CD4-positive, alpha-beta T cell treated with Interferon alpha-2 for 1 hour (primary cell): ENCODE measurements at places on chromosomes 12 and 14.

GRCh38 chr12:95014554-95014953 is 11.1 kb upstream of the NDUFA12 start:
- no peak for DNase-seq

- no peak for DNase-seq
Observed at GRCh38 chr12:69661386-69661785, 37.7 kb downstream of the BEST3 start.

DNA sequence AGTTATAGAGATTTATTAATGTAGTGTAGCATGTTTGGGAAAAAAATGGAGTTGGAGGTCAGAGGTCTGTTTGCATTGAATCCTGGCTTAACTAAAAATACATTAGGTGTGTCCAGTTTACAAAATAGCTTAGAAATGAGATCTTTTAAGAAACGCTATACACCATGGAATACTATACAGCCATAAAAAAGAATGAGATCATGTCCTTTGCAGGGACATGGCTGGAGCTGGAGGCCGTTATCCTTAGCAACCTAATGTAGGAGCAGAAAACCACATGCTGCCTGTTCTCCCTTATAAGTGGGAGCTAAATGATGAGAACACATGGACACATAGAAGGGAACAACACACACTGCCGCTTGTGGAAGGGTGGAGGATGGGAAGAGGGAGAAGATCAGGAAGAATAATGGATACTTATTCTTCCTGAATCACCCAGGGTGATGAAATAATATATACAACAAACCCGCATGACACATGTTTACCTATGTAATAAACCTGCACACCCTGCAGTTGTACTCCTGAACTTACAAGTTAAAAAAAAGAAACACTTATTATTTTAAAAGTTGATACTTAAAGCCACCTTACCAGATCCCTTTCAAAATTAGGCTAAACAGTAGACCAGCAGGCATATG is 14.0 kb upstream of the MYRFL start:
- no peak for DNase-seq

DNA sequence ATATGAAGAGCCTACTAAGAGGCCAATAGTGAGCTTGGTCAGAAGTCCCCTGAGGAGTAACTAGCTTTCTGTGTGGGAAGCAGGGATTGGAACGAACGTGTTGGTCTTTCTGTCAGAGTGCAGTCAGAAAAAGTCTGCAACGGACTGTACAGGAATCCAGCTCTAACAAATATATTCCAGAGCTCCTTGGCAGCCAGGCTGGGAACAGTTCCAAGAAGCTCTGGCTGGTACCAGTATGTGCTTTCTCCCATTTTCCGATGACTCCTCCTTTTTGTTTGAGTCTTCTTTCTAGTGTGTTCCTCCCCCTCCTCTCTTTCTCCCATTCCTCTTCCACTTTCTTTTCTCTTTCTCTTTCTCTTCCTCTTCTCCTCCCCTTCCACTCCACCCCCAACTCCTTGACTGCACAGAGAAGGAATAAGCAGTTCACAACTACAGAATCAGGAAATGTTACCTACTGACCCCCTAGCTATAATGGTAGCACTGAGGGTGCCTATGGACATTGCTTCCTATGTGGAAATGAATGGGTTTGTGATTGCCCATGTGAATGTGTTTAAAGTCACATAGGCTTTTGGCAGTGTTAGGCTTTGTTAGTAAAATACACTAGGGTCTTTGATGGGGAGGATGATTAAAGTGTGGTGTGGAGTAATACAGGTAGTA is 59.9 kb downstream of the TTLL5 start:
- DNase-seq: no peak

DNA sequence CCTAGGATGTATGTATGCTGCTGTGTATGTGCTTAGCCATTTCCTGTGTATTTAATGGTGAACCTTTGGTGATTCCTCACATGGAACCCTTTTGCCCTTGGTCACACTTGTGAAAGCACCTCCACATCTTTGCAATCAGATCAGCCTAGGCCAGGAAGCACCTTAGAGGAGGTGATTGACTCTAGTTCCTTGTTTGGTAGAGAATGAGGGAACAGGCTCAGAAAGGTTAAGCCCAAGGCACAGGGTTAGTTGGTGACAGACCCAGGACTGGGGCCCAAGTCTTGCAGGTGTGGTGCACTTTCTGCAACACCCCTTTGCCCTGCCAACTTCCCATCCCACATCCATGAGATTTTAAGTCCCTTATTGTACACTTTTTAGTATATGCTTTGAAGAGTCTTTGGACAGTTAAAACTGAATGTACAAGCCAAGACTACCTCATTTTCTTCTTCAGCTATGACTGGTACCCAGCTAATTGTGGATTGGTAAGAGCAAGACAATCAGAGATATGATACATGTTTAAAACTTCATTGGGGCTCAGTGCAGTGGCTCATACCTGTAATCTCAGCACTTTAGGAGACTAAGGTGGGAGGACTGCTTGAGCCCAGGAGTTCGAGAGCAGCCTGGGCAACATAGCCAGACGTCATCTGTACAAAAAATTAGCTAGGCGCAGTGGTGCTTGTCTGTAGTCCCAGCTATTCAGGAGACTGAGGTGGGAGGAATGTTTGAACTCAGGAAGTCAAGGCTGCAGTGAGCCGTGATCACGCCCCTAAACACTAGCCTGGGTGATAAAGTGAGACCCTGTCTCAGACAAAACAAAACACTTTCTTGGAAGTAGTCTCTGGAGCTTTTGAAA is 71.1 kb downstream of the RASSF3 start:
- DNase-seq: no peak

- no peak for DNase-seq
Observed at GRCh38 chr14:86299994-86300393, 770.0 kb downstream of the FLRT2 start.

GRCh38 chr14:75064205-75064567 is 362 bp upstream of the ACYP1 start:
- DNase-seq: no peak

- DNase-seq: no peak
Observed at GRCh38 chr12:89041078-89041477, 311.2 kb downstream of the DUSP6 start.

GRCh38 chr12:65907513-65907912 is 83.2 kb downstream of the HMGA2 start:
- DNase-seq: no peak

- DNase-seq: no peak
Observed at GRCh38 chr12:25041006-25041741, 92.3 kb upstream of the BCAT1 start.

DNA sequence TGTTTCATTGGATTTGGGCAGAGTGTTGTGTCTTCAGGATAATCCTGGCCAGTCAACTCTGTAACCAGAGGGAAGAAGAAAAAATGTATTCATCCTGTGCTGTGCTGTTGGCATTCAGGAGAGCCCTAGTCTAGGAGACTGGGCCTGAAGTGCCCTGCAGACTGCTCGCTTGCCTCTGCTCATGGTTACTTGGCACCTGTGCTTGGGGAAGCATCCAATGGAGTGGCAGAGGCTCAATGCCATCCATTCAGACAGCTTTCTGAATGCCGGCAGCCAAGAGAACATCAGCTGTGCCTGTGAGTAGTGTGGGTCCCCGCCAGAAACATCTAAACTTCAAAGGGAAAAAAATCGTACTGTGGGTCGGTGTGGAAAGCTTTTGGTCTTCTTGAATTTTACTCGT is 124.2 kb downstream of the SRGAP1 start:
- no peak for DNase-seq

GRCh38 chr14:23550812-23551265 is 726 bp downstream of the ZFHX2 start:
- no peak for DNase-seq

- DNase-seq: no peak
Observed at GRCh38 chr12:3458041-3458440, 33.0 kb upstream of the PRMT8 start.

- DNase-seq: no peak
Observed at GRCh38 chr14:55724736-55725135, 144.7 kb downstream of the KTN1 start.

- no peak for DNase-seq
Observed at GRCh38 chr14:101115652-101116051, 212.1 kb upstream of the RTL1 start.

DNA sequence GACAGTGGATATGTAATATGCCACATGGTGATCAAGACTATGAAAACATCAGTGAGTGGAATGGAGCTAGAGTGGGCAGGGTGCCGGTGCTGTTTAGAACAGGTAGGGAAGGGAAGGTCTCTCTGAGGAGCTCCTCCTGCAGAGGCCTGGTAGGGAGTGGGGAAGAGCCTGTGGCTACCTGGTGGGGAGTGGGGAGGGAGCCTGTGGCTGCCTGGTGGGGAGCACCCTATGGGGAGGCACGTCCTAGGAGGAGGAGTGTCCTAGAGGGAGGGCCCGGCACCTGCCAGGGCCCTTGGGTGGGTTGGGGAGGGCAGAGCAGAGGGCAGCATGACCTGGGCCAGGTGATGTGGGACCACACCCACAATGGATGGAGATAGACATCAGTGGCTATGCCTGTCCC is 122.6 kb downstream of the ADGRD1 start:
- no peak for DNase-seq

DNA sequence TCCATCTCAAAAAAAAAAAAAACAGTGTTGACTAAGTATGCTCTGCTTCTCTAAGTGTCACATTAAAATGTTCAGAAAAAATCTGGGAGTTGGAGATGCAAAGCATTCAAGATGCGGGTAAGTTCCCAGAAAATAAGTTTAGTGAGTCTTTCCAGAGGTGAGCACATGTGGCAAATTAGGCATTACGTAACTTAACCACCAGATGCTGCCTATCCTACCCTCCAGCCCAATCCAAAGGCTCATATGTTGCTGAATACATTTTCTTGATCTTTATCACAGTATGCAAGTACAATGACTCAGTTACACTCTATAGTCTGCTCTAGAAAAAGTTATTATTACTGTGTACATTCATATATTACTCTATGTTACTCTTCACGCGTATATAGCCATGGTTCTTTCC is 3.6 kb downstream of the SLC2A14 start:
- DNase-seq: no peak

DNA sequence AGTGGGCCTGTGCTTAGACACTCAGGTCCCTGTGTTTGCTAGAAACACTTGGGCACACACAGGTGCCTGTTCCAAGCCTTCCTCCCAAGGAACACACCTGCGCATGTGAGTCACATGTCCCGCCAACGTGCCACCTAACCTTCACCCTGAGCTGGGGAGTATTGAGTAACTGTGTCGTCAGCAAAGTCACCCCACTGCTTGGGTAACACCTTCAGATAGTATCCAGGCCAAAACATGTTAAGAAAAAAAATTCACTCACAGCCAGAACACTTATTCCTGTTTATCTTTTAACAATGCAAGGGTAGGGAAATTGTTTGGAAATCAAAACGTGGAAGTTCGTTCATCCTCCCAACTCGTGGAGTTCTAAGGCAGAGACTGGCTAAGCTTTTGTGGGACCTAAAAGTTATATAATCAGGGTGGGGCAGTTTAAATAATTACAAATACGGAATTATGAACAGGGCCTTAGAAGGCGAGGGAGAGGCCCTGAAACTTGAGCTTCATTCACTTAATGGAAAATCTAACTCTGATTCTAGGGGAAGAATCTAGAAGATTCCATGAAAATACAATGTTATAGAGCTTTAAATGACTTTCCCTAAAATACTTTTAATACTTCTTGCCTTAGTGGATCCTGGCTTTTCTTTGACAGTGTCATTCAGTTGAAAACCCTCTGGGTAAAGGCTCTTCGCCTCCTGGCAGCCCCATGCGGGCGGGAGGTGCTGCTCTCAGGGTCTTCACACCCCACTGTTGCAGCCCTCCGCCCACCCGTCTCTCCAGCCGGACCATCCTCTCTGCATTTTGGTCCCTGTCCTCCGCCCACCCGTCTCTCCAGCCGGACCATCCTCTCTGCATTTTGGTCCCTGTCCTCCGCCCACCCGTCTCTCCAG is 30.3 kb upstream of the ADIPOR2 start:
- peak; percentile 23 for DNase-seq

- DNase-seq: peak; percentile 49
Observed at GRCh38 chr14:75518625-75519024, 3.6 kb upstream of the BATF start.

- no peak for DNase-seq
Observed at GRCh38 chr12:82398879-82399278, 40.5 kb downstream of the METTL25 start.

- no peak for DNase-seq
Observed at GRCh38 chr12:108583991-108584390, 13.9 kb downstream of the TMEM119 start.

DNA sequence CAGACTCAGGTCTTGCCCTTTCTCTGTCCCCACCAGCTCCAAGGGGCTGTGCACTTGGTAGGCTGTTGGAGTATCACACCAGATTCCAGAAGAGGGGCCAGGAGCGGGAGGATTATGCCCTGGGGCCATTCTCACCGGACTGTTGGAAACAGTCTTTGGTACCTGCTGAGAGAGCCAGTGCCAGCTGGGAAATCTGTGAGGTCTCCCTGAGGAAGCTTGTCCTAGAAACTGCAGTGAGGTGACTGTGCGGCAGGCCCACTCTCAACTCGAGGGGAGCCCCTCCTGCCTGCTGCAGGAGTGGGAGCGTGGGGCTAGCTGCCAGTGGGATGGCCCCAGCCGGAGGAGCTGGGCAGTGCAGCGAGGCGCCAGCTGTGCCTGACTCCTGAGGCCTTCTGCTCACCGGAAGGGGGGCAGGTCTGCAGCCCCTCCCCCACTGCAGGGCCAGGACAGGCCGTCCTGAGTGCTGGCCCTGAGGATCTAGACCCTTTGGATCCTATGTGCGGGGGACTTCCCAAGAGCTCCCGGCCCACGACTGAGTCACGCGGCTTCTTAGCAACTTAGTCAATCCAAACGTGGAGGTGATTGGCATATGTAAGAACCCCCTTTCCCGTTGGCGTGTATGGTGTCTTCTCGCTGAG is 295.2 kb downstream of the CACNA1C start:
- no peak for DNase-seq

DNA sequence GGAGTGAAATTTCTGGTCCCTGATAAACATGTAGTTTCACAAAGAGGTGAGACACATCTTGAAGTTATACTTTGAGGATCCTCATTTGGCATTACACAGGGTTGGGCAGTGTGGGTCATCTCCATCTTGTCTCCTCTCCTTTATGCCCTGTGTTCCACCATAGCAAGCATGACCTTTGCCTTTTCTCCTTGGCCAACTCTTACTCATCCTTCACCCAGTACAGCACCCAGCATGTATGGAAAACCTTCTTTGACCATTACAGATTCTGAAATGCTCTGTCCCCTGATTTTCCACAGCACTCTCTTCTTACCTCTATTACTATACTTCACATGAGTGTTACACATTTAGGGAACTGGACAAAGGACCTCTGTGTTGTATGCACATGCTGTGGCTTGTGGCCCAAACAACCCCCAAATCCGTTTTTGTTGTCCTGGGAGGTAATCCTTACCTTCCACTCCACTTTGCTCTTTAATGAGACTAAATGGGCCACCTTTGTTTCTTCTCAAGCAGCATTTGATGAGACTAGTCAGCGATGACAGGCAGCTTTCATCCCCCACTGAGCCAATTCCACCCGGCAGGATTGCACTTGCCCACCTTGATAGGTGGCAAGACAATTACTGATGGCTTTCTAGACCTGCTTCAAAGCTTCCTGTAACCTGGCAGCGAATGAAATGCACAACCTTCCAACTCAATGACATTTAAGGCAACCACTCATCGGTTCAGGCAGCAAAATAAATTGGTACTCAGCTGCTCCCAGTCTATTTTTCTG is 163.5 kb downstream of the MON2 start:
- DNase-seq: no peak

GRCh38 chr12:87066326-87066725 is 810.1 kb upstream of the MGAT4C start:
- DNase-seq: no peak
